ENCODE measurements at places on chromosomes 5 and 9.

DNA sequence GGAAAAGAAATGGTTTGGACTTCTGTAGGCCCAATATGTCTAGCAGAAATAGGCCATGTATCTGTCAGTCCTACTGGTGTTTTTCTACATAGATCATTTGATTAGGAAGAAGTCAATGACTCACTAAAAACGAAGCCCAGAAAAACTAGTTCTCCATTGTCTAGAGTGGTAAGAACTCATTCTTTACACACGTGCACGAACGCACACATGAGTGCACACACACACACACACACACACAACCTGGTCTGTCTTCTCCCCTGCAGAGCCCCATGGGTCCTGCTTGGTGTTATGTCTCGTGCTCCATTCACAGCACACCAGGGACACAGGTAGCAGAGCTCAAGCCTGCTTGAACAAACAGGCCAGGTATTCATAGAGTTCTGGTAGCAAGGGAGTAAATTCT lies 14.9 kb upstream of the FCN1 start:
- no peak for DNase-seq

- DNase-seq, result no peak
Observed at GRCh38 chr5:150593996-150594395, 46.5 kb upstream of the SYNPO start.

DNA sequence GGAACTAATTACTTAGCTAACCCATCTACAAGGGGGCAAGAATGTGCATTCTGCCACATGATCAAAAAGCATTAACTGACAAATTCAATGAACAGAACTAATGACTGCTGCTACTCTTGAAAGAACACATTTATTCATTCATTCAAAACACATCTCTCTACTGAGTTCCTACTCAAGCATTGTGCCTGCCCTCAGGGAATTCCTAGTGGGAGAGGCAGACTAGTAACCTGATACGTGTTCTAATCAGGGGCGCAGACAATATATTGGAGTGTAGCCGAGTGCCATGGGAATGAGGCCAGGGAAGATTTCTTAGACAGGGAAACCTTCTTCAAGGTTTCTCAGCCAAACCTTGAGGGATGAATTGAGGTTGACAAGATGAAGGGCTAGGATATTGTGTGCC lies 56.7 kb upstream of the PAPPA start:
- no peak for DNase-seq

GRCh38 chr9:132730054-132731033 lies 60.1 kb downstream of the GTF3C4 start:
- no peak for DNase-seq

- DNase-seq, result no peak
Observed at GRCh38 chr5:149951138-149951749, 6.7 kb upstream of the PDE6A start.

- DNase-seq, result peak; percentile 48
Observed at GRCh38 chr9:129412814-129413536, 207.9 kb downstream of the C9orf50 start.

GRCh38 chr5:53084546-53085255 lies 24.9 kb downstream of the MOCS2 start:
- no peak for DNase-seq

DNA sequence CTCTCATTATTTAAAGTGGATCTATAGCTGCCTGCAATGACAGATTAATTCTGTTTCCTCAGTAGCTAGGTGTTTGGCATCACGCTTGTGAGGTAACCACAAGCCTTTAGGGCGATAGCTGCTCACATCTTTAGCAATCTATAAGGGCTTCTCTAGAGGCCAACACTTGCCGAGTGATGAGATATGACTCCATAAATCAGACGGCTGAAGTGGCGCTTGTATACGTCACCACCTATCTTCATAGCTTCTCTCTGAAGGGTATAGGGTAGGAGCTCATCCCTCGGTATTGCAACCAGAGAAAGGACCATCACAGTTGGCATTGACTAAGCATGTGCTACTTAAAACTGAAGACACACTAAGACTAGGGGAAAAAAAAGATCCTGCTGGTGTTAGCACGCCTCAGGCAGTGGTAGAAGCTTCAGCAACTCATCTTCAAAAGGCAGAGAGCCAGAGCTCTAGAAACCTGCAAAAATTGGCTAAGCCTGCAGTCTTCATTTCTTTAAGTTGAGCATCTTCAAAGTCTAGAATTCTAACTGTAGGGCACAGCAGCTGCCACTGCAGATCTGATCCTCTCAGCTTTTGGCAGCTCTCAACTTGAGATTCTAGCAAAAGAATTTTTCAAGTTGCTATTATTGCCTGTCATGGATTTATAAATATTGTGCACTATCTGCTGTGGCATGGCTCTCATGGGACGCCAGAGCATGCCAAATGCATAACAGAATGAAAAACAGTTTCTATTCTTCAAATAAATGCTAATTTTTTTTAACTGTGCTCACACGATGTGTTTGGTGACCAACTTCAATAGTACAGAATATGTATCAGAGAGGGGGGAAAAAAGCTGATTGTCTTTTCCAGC lies 37.5 kb downstream of the PSMB7 start:
- DNase-seq, result no peak

GRCh38 chr5:66697796-66698564 lies 101.8 kb downstream of the MAST4 start:
- no peak for DNase-seq

GRCh38 chr9:13330396-13331004 lies 51.0 kb upstream of the MPDZ start:
- no peak for DNase-seq

GRCh38 chr9:21796768-21797167 lies 5.7 kb upstream of the MTAP start:
- DNase-seq, result no peak

- DNase-seq, result no peak
Observed at GRCh38 chr9:6441269-6441668, 28.3 kb downstream of the UHRF2 start.

GRCh38 chr9:123696476-123696875 lies 233.4 kb downstream of the DENND1A start:
- DNase-seq, result no peak

- no peak for DNase-seq
Observed at GRCh38 chr9:108813951-108814601, 41.7 kb downstream of the ACTL7B start.

- DNase-seq, result no peak
Observed at GRCh38 chr5:36502608-36503007, 103.8 kb upstream of the SLC1A3 start.

GRCh38 chr9:127783111-127784008 lies 2.5 kb upstream of the CDK9 start:
- peak; percentile 67 for DNase-seq

DNA sequence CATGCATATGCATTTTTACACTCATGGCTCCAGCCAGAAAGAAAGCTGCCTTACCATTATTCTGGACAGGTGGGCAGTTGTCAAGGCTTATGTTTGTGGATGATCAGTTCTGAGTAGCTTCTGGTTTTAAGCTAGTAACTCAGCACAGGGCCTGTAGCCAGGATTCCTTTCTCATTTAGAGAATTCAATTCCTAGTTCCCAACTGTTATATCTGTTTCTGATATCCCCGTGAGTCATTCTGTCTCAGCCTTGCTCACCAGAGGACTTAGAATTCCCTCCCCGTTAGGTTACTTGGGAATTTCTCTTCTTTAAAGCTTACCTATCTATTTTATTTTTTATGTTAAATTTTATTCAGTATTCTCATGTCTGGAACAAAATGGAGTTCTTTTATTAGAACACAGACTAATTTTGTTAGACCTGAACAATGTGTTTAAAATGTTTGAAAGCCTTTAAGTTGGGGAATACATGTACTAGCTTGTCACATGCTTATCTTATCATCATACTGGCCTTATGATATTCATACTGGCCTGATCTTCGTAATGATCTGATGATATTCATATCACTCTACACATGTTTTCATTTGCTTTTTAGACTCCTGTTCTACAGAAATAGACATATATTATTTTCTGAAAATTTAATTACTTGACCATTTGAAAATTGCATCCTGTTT lies 47.1 kb downstream of the CAST start:
- no peak for DNase-seq

DNA sequence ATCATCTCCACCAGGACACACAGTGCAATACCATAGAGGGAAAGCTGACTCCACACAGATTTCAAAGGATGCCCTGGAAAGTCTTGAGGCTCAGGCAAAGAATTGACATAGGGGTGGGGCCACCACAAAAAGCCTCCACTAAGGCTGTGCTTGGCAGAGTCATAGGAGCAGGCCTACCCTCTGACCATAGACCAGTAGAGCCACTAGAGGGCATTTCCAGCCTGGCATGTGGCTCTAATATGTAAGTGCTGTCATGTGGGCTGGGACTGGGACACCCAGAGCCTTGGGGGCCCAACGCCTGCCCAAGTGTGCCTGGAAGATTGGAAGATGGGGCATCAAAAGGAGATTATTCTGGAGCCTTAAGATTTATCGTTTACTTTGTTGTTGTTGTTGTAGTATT lies 726.0 kb downstream of the DNAH5 start:
- no peak for DNase-seq

DNA sequence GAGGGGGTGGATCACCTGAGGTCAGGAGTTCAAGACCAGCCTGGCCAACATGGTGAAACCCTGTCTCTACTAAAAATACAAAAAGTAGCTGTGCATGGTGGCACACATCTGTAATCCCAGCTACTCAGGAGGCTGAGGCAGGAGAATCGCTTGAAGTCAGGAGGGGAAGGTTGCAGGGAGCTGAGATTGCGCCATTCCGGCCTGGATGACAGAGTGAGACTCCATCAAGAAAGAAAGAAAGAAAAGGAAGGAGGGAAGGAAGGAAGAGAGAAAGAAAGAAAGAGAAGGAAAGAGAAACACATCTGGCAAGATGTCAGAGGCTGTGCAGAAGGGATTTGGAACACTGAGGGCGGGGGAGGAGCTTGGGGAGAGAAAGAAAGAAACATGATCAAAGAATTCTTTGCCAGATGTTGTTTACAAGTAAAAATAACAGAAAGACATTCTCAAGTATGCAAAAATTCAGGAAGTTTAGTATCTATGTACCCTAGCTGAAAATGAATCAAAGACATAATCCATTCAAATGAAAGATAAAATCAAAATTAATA lies 93.7 kb downstream of the AK8 start:
- DNase-seq, result no peak

GRCh38 chr5:31194468-31194813 lies 955 bp downstream of the CDH6 start:
- no peak for DNase-seq

GRCh38 chr5:181243564-181244343 lies at the start of gene RACK1:
RACK1 (minus strand) TSS chr5:181243906; CDS start chr5:181243800, 106 bp downstream.
- DNase-seq, result peak; percentile 79

GRCh38 chr5:161676103-161676502 lies 9.4 kb upstream of the GABRA6 start:
- no peak for DNase-seq

DNA sequence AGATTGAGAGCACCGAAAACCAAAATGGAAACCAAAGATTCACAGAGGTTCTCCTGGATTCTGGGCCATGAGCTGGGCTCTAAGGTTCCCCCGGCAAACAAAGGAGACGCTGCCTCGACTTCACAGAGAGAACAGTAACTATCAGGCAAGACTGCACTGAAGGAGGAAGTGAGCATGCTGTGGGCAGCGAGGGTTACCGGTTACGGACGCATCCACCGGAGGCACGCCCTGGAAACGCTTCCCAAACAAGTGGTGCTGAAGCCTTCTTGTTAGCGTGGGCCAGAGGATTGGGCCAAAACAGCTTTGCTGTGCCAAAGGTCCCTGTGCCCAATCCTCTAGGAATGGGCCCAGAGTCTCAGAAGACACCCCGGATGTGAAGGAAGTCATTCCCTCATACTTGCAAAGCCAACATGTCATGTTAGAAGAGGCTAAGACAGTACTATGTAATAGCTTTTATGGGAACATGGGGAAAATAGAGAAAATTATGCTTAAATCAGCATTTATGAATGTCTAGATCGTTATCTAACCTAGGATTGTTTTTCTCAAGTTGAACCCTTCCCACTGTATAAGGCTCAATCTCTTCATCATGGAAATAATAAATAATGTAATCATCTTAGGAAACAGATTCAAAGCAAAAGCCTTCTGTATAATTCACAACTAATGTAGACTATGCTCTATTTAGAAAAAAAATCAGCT lies 145.4 kb downstream of the GABBR2 start:
- DNase-seq, result no peak

GRCh38 chr5:146426853-146427618 lies 20.1 kb upstream of the TCERG1 start:
- DNase-seq, result no peak

GRCh38 chr9:128554155-128554862 lies 1.9 kb downstream of the SPTAN1 start:
- peak; percentile 16 for DNase-seq

DNA sequence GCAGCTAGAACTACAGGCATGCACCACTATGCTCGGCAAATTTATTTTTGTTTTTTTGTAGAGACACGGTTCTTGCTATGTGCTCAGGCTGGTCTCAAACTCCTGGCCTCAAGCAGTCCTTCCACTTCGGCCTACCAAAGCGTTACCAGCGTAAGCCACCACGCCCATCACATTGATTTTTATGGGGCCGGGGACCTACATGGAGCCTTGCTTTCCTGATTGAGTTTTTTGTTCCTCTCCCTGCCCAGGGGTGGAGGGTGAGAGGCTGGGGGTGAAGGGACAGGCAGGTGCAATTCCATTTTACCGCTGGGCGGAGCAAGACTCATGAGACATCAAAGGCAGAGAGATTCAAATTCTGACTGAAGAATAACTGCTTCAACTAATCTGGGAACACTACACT lies 1.9 kb downstream of the ALDH1B1 start:
- no peak for DNase-seq

GRCh38 chr9:114125476-114126013 lies 26.5 kb upstream of the KIF12 start:
- DNase-seq, result no peak

GRCh38 chr5:1732238-1732941 lies 67.2 kb downstream of the MRPL36 start:
- DNase-seq, result no peak

DNA sequence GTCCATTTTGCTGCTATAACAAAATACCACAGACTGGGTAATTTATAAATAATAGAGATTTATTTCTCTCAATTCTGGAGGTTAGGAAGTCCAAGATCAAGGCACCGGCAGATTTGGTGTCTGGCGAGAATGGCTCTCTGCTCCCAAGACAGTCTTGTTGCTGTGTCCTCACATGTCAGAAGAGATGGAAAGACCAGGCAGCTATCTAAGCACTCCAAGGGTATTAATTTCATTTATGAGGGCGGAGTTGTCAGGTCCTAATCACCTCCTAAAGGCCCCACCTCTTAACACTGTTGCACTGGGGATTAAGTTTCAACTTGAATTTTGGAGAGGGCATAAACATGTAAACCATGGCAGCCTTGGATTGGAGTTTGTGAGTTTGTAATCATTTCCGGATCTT lies 30.3 kb downstream of the ADCY2 start:
- DNase-seq, result no peak

GRCh38 chr5:34891981-34892380 lies 23.3 kb downstream of the RAD1 start:
- DNase-seq, result no peak

GRCh38 chr9:136686534-136686793 lies 793 bp downstream of the AGPAT2 start:
- no peak for DNase-seq

DNA sequence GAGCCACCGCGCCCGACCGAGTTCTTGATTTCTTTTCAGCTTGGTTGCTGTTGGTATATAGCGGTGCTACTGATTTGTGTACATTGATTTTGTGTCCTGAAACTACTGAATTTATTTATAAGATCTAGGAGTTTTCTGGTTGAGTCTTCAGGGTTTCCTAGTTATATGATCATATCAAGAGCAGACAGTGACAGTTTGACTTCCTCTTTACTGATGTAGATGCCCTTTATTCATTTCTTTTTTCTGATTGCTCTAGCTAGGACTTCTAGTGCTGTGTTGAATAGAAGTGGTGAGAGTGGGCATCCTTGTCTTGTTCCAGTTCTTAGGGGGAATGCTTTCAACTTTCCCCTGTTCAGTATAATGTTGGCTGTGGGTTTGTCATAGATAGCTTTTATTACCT lies 17.4 kb upstream of the LRRC19 start:
- no peak for DNase-seq
